Globus pallidus (tissue), 1 donor: ENCODE measurements at places on chromosomes 11 and 22.

- no peak for DNase-seq
Observed at GRCh38 chr22:26313291-26313690, 115.8 kb upstream of the ASPHD2 start.

- no peak for DNase-seq
Observed at GRCh38 chr22:24727218-24727851, 47.2 kb downstream of the PIWIL3 start.

- peak; percentile 78 for DNase-seq
Observed at GRCh38 chr11:117443266-117444186, 115.9 kb downstream of the CEP164 start.

DNA sequence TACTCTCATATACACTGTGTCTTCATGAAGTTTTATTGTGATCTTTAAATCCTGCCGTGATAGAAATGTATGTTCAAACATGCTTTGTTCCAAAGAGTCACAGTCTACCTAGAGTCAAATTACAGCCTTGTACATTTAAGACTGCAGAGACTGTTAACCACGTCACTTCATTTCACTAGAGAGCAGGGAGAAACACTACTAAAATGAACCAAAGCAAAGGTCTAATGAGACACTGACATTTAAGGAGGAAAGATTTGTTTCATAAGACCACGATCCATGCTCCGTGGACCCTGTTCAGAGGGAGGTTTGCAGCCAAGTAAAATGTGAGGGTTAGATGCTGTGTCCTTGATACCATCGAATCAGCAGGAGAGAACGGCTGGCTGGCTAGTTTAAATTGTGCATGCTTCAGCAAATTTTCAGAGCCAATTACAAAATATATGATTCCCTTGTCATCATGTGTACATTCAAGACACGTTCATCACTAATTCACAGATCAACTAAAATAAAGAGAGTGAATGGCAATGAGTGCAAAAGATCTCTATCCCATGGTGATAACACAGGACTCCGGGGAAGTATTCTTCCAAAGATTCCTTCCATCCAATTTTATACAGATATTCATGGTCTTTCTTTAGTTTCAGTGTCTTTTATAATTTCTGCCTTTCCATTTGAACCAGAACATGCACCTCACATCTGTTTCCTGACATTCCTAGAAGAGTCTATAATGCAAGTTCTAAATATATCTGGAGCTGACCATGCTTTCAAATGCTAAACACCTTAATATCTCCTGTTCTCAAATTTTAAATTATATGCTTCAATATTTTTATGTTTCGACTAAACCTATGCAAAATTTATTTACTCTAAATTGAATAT, 960.9 kb upstream of the FAT3 start:
- no peak for DNase-seq

GRCh38 chr22:39432361-39432811, 24.4 kb upstream of the MGAT3 start:
- DNase-seq = no peak

GRCh38 chr11:69260622-69261021, 33.3 kb upstream of the MYEOV start:
- no peak for DNase-seq

- DNase-seq = no peak
Observed at GRCh38 chr11:126331286-126331685, 24.2 kb upstream of the ST3GAL4 start.

DNA sequence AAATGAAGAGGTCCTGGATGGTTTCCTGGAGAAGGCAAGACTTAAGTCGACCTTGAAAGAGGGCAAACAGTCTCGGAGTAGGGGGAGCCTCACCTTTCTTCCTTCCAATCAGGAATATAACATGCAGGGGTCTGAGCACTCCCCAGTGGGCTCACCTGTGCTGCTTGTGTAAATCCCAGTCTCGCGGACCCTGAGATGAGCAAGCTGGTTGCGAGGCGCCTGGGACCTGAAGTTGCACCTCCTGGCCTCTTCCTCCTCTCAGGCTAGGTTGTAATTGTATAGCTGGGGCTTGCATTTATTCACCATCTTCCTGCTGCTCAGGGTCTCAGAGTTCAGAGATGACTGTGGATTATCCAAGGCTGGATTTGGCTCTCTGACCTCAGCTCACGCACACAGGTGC, 7.5 kb upstream of the WBP2NL start:
- DNase-seq = no peak

- no peak for DNase-seq
Observed at GRCh38 chr11:85762226-85762625, 48.7 kb downstream of the SYTL2 start.

- peak; percentile 47 for DNase-seq
Observed at GRCh38 chr22:31897842-31898805, 46.2 kb upstream of the YWHAH start.

GRCh38 chr11:18615628-18616392, 16.2 kb downstream of the MISFA start:
- no peak for DNase-seq

- no peak for DNase-seq
Observed at GRCh38 chr11:69304686-69305085, 10.7 kb downstream of the MYEOV start.

DNA sequence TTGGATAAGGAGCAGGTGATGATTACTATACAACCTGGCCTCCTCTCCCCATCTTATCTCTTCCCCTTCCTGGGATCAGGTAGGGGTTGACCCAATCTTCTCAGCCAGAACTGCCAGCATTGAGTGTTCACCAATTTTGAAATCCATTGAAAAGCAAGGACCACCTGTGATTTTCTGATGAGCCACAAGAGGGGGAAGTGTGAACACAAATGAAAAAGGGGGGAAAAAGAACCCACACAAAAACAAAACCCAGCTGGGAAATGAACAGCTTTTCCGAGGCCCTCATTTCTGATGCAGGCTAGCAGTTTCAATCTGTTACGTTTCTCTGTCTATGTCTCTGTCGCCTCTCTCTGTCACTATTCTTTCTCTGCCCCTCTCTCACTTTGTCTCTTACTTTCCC, 161.9 kb downstream of the INSC start:
- no peak for DNase-seq

- no peak for DNase-seq
Observed at GRCh38 chr11:17076517-17077239, 789 bp downstream of the RPS13 start.

DNA sequence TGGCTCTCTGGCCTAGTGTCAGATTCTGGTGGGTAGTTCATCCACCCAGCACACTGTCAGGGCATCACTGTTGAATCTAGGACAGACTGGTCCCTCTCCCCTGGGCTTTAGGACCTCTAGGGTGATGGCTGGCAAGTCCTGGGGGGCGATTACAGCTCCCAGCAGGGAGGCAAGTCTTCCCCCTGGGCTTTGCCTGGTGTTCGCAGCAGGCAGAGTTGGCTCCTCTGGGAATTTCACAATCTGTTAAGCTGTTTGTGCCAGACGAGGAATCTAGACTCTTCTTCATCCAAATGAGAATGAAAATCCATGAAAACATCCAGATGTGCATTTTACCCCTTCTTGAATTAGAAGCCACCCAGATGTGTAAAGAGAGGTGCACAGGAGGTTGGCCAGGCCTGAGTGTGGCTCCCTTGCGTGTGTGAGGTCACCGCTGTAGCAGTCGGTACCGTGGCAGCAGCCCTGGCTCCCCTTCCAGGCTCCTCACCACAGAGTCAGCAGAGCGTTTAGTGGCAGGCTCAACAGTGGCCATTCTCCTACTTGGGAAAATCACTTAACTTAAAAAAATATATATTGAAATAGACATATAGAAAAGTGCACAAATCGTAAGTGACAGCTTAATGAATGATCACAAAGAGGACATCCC, 99.9 kb upstream of the TBCEL start:
- no peak for DNase-seq

DNA sequence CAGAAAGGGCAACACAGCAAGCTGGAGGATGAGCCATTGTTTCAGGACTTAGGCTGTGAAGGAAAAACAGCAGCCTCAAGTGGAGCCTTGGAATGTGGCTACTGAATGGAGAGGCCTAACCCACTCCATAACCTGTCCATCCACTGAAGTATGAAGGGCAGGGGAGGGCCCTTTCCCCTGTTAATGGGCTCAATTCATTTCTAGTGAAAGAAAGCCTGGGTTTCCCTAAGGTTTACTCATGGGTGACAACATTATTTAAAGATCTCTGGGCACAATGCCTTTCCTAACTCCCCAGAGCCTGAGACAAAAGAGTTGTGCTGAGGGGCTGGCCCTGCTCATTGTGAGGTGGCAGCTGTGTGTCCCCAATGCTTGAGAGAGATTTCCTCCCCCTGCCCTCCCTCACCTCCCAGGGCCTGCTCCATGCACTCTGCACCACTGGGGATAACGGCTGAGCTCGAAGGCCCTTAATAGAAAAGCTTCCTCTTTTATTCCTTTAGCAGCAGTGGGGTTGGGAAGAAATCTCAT, 83.8 kb downstream of the ME3 start:
- DNase-seq = no peak

DNA sequence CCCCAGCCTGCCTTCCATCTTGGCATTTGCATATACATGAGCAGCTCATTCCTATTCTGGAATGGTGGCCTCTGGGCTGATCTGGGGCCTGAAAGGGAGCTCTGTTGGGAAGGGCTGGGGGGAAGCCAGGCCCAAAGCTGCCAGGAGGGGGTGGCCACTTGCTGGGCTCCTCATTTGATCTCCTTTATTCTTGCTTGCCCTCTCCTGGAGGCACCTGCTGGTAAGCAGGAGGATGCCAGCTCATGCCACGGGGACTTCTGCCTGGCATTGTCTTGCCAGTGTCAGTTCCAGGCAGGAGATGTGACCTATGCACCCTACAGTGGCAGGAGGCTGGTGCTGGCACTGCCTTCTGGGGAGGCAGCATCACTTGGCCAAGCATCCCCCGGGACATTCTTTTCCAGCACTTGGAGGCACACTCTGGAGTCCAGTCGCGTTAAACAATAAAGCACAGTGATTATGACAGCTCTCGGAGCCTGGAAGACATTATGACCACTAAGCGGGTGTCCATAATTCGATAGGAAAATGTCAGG, 128.3 kb downstream of the NTM start:
- peak; percentile 91 for DNase-seq

GRCh38 chr11:74932169-74932568, 16.7 kb downstream of the XRRA1 start:
- DNase-seq = no peak

- no peak for DNase-seq
Observed at GRCh38 chr11:76161261-76161961, 44.9 kb downstream of the WNT11 start.

DNA sequence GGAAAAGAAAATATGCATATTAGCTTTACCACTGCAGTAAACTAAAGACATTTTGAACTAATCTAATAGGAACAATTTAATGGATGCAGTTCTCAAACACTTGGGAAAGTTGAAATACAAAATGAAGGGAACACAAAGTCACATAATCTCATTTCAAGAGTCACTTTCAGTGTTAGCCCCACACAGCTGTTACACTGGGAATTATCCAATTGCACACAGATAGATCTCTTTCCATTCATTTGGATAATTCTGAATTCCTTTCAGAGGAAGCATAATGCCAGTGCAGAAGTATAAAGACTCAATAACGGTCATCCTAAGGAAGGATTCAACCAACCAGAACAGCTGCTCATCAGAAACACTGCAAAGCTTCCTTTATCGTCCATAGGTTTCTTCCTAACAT, 173.3 kb downstream of the GRIA4 start:
- DNase-seq = peak; percentile 62

DNA sequence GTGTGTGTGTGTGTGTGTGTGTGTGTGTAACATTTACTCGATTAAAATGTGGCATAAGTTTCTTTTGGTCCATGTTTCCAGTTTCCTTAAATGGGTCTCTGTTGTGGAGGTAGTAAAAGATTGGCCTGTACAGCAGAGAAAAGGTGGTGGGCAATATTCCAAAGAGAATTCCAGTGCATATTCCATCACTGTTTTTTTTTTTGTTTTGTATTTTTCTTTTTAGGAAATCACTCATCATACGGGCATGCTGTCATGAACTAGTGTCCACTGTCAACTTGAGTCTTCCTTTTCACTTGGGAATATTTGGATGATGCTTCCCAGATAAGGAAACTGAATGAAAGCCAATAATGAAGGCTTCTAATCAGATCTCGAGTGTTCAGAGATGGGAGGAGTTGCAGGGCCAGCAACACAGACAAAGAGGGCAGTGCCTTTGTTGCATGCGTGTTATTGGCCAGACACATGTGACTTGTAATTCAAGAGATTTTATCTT, 95.2 kb upstream of the PDGFD start:
- no peak for DNase-seq

DNA sequence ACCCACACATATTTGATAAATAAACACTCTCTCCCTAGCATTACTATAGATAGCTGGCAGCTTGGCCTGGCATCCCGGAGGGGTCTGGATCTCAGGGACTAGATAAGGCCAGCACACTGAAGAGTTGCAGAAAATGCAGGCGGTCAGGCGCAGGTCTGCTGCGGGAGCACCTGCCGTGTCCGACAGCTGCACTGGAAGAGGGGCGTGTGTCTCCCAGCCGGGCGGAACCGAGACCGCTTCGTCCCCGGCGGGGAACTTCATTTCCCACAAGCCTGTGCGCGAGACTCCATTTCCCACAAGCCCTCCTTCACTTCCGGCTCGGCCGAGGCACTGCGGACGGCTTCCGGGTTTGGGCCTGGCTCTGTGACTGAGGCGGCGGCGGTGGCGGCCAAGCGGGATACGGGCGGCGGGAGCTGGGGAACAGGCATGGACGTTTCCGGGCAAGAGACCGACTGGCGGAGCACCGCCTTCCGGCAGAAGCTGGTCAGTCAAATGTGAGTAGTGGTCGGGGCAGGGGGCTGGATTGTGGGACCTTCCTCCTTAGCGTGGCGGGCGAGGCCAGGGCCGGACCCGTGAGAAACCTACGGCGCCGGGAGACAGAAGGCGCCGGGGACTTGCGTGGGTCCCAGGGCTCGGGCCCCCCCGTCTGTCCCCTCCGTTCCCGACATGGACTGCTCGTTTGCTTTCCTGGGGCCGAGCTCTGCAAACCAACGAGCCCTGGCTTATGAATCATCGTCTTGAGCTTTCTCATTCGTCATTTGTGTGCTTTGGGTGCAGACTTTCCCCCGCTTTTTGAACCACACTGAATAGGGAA, at the start of gene MED15:
Gene MED15, plus strand, starts transcription at position 358 of the 814 bp plus-strand sequence. Its CDS starts 69 bp downstream, at position 427.
- DNase-seq = peak; percentile 87

- no peak for DNase-seq
Observed at GRCh38 chr11:44506375-44507016, 59.0 kb upstream of the CD82 start.

DNA sequence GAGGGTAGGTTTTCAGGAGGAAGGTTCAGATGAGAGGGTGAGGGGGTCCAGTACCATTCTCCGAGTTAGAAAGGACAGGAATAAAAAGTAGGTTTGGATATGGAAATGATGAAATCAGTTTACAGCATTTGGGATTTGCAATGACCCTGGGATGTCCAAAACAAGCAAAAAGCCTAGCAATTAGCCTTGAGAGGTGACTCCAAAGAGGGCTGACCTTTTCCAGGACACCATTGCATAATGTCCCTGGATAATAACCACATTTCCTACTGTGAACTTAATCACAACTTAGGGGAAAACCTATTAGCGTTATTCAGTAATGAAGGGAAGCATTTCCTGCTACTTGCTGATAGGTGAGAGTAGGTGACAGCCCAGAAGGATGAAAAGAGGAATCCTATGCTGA, 101.4 kb upstream of the ARHGAP42 start:
- no peak for DNase-seq

DNA sequence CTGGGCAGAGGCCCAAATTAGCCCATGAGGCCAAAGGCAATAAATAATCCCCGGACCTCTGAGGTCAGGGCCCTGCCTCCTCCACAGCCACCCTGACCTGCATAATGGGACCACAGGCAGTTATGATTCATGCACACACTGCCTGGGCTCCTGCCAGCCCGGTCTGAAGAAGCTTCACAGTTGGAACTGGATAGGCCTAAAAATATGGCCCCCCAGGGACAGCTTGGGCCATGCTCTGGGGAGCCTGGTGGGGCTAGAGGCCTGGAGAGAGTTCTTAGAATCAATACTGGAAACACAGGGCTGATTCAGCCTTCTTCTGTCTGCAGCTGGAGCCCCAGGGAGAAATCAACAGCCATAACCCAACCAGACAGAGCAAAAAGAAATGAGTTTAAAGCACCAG, 112.8 kb upstream of the CADM1 start:
- no peak for DNase-seq
